ENCODE measurements at places on chromosomes 12 and 14.

- DNase-seq, result no peak
Observed at GRCh38 chr14:76917158-76917596, 91.0 kb downstream of the LRRC74A start.

DNA sequence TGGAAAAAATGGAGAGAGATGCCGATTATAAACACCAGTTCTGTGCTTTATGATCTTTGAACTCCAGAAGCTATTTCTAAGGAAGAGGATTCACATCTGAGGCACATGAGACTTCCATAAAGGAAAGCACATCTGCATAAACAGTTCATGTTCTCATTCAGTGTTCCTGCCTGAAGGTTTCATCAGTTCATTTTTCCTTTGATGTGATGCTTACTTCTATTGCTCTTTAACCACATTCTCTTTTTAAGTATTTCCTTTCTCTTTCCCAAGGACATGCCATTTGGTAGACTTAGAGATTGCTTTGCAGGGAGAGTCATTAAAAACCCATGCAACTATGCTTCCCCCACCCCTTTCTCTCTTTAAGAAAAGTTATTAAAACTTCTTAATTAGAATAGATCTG, 387.0 kb upstream of the FLRT2 start:
- DNase-seq, result no peak

- no peak for DNase-seq
Observed at GRCh38 chr14:95237958-95238340, 80.6 kb upstream of the DICER1 start.

GRCh38 chr12:102976609-102977280, 19.3 kb downstream of the ASCL1 start:
- DNase-seq, result no peak

DNA sequence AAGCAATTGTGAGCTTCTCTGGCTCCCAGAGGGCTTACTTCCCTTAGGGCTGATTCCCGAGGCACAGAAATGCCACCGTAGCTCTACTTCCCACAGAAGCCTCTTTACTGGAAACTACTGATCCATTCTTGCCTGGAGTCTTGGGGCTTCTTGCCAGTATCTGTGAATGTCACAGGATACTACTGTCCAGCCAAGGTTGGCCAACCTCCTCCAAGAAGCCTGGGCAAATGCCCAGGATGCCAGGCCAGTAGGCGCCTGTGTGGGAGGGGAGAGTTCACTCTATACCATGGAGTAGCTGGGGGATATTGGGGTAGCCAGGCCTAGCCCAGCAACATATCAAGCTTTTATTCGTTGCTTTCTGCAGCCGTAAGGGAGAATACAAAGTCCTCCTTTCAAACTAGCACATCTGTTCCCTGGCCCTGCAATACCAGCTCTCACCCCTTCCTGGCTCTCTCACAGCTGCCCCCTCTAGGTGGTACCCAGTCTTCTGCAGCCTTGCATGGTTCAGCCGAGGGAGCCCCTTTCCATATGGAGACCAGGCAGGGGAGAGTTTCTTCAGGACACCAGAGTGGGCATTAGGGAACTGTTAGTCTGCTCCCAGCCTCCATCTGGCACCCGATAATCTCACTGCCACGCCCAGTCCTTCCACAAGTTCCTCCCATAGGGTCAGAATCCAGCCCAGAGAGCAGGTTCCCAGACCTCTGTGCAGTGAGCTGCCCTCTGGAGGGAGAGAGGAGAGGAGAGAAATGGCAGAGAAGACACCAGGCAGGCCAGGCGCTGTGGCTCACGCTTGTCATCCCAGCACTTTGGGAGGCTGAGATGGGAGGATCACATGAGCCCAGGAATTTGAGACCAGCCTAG, 24.3 kb upstream of the PLEK2 start:
- DNase-seq, result no peak

GRCh38 chr14:51561141-51561540, 90.6 kb upstream of the FRMD6 start:
- DNase-seq, result no peak

- no peak for DNase-seq
Observed at GRCh38 chr12:113092607-113093408, 36.3 kb downstream of the DTX1 start.

- DNase-seq, result no peak
Observed at GRCh38 chr12:58570411-58570810, 349.9 kb downstream of the LRIG3 start.

GRCh38 chr14:100109594-100109955, 44.4 kb downstream of the EVL start:
- no peak for DNase-seq

DNA sequence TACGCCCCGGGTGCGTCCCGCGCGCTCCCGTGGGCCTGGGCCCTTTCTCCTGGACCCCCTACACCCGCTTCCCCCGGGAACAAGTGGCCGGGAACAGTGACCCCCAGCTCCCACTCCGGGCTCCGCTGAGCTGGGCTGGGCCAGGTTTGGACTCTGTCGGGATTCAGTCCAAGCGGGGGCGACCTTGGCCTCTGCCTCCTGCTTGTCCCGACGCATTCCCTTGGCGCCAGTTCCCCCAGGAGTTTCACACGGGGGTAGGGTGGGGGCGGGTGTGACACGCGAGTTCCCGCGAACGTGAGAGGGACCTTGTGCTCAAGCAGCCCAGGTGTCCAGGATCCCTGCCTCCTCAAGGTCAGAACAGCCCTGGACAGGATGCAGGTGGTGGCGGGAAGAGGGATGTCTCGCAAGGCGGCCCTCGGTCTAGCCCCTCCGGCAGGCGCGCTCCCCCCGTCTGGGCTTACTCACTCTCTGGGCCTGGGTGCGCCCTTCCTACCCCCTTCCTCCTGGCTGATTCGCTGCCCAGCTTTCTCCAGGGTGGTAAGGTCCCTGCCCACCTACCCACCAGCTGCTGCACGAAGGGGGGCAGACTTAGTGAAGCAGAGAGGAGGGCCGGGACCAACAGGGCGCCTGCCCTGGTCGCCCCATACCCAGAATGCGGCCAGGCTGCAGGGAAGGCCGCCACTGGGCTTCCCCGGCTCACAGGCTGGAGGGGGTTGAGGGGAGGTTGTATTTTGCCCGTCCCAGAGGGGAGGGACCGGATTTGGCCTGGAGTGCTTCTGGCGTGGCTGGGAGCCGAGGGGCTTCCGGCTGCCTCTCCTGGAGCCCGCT, 862 bp downstream of the CRIP2 start:
- DNase-seq, result no peak

- no peak for DNase-seq
Observed at GRCh38 chr12:78359520-78359919, 505.1 kb upstream of the SYT1 start.

DNA sequence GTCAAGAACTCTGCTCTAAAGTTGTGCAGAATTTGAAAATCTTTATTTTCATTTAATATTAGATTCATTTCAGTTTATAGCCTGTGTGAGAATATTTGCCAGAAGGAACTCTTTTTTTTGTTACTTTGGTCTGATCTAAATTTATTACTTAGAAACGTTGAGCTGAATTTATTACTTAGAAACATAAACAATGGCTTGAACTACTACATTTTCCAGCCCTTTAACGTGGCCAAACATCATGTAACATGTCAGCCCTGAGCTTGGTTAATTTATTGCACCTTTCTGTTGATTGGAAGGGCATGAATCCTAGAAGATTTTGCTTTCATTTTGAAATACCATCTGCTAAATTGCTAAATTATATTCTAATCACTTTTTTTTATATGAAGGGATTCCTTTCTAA, 241.4 kb downstream of the TMEM117 start:
- no peak for DNase-seq
